Activated naive CD4-positive, alpha-beta T cell treated with anti-CD3 and anti-CD28 coated beads, Interleukin-2, amount 50 U/mL, for 72 hours (primary cell): ENCODE measurements at places on chromosomes 16 and 17. TPM values are rescaled to one million over a fixed set of nuclear protein-coding genes. Genes with fewer than 3 reads are reported as not detected.

ASB16 gene
- 0.39 TPM for total RNA-seq

CHST5 gene
- 0.10 TPM for total RNA-seq

DPEP3 gene
- total RNA-seq: 0.23 TPM

C1QTNF1 gene
- not detected for total RNA-seq

TBC1D3K gene
- total RNA-seq: not detected

NPW gene
- 4.6 TPM for total RNA-seq

CD68 gene
- total RNA-seq: 12.7 TPM

DNA sequence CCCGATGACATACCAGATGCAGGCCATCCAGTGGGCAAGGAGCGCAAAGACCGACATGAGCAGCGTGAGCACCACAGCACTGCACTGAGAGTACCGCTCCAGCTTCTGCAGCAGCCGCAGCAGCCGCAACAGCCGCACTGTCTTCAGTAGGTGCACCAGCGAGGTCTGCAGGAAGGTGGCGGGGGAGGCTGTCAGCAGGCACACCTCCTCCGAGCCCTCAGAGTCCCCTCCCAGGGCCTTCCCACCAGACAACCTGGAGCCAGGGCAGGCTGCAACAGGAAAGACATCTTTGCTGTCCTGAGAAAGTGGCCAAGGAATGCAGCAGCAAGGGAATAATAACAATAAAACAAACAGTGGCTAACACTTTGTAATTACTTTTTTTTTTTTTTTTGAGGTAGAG lies 9.1 kb downstream of the KCNH4 start:
- no peak for DNase-seq

- DNase-seq: no peak
Measured at GRCh38 chr16:2024032-2024420, 2.7 kb upstream of the NHERF2 start.

DNA sequence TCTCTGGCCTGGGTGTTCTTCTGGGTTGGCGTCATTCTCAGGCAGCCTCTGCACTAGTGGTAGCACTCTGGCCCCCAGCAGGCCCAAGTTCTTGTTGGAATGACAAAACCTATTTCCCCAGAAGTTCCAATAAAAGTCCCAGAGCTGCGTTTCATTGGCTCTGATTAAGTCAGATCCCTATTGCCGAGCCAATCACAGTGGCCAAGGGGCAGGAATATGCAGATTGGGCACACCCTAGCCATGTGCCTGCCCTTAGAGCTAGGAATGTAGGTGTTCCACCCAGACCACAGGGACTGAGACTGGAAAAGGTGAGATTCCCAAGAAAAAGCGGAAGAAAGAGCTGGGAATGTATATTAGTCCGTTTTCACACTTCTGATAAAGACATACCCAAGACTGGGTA lies 44.9 kb upstream of the POLR3E start:
- DNase-seq: no peak

DNA sequence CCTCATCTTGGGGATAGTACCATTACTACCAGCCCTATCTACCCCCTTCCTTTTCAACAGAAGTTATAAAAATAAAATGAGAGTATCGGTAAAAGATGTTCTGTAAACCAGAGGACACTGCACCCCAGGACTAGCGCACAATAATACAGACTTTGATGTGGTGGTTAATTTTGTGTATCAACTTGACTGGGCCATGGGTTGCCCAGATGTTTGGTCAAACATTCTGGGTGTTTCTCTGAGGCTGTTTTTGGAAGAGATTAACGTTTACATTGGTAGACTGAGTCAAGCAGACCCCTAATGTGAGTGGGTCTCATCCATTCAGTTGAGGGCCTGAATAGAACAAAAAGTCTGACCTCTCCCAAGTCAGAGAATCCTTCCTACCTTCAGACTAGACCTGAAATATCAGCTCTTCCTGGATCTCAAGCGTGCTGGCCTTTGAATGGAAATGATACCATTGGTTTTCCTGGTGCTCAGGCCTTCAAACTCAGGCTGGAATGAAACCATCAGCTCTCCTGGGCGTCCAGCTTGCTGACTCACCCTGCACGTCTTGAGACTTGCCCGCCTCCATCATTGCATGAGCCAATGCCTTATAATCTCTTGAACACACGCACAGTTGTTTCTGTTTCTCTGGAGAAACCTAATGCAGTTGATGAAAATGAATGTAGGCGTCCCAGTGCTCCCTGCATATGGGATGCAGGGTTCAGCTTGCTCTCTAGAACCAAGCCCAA lies 10.1 kb downstream of the MRM1 start:
- no peak for DNase-seq

- no peak for DNase-seq
Measured at GRCh38 chr17:10119203-10120108, 79.0 kb downstream of the GAS7 start.

DNA sequence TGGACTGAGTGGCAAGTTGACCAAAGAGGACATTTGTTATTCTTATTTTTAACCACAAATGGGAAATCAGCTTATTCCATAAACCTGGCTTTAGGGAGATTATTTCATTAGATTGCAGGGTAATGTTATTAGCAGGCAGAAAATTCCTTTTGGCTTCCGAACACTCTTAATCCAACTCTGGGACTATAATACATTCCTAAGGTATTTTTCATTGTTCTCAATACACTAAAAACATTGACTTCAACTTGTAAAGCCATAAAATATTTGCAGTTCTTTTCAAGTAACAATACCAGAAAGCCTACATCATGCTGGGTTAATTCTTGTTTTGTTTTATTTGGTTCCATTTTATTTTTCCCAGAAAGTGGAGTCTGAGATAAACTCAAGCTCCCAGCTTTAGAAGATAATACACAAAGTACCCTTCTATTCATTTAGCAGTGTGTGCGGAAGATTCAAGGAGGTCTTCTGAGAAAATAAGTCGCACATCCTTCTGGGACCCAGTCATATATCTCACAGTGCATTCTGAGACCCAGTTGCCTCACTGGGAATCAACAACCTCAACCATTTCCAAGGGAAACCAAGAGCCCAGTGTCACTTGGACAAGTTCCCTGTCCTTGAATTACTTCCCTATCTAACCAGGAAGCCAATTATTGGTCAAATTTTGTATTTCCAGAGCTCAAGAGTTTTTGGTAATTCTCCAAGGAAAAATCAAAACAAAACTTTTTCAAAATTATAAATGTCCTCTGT lies 389.6 kb upstream of the DYNLRB2 start:
- DNase-seq: no peak

DNA sequence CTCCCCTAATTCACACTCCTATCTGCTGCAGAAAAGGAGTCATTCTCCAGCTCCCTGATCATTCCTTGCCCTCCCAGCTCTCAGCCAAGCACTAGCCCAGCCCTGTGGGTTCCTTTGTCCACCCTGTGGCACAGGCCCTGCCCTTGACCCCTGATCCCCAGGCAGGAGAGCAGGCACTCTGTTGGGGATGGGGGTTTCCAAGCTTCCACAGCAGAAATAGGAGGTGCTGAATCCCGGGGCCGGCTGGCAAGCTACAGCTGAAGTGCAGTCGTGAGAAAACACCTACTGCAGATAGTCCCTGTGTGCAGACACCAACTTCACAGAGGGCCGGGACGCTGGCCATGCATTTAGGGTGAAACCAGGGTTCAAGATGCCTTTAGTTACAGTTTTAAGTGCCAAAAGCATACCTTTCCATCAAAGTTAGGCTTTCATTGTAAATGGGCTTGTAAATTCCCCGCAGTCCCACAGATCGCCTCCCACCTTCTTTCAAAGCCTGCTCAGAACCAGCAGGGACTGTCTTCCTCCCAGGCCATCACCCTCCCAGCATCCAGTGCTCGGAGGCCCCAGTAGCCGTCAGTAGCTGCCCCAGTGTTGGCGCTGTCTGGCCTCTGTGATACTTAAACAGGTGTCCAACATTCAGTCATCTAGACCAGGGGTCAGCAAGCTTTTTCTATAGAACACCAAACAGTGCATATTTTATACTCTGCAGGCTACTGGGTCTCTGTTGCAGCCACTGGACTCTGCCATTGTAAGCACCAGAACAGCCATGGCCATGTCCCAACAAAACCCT lies 10.6 kb downstream of the CPSF4L start:
- no peak for DNase-seq

GRCh38 chr17:71440513-71440912 lies 680.3 kb upstream of the SOX9 start:
- DNase-seq: no peak

GRCh38 chr17:47703191-47703591 lies 9.2 kb downstream of the TBKBP1 start:
- peak; percentile 69 for DNase-seq

GRCh38 chr16:55539049-55539448 lies 27.4 kb upstream of the CAPNS2 start:
- DNase-seq: no peak

- DNase-seq: no peak
Measured at GRCh38 chr16:3789375-3790099, 72.2 kb upstream of the TRAP1 start.

DNA sequence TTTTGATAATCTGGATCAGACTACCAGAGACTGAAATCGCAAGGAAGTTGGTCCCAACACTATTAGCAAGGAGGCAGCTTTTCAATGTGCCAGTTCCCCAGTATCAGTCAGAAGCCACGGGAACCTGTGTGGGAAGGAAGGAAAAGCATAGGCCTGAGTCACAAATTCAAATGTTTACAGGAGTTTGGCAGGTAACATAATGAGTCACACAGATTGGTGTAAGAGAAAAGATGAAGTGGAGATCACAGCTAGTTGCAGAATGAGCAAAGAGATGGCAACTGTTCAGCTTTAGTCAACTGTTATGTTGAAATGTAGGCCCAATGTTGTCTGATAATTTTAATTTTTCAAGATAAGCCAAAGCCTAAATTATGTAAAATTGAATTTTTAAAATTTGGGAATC lies 28.1 kb upstream of the ITGA2B start:
- DNase-seq: no peak

DNA sequence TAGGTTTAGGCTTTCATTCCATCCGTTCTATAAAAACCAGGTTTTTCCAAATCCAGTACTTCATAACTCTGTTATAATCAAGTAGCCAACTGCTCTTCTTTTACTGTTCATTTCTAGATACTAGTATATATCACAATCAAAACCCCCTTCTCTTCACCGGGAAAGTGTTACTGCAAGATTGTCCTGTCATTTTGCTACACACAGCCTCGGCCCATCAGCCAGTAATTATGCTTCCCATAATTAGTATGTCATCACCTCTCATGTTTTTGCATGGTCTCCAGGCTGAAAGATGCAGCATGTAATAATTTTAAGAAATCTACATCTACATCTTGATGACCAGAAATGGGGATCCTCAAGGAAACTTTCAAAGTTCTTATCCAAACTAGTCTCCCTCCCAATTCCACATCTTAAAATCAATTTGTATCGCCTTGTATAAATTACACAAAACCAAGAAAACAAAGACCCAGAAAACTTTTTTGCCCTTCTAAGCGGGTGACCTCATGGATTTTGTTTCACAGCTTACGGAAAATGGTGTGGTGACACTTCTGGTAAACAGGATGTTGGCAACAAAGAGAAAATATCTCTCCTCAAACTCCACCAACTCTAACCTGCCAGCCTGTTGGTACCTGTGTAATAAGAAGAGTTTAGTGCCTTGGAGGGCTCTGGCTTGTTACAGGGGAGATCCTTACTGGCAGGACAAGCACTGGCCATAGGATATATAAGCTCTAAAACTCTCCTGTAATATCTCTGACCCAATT lies 9.3 kb downstream of the TACO1 start:
- DNase-seq: no peak

DNA sequence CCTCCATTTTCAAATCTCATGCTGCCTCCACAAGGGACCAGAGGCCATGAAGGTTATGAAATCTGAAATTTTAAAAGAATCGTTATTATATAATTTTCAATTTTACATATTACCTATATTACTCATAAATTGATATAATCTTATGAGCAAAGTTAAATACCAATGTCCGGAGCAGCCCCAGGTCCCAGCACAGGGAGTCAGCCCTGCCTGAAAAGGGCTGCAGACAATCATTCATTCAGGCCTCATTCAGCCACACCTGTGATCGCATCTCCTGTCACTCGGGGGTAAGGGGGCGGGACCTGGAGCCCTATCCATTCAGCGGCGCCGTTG lies 172.5 kb downstream of the AHSP start:
- no peak for DNase-seq

DNA sequence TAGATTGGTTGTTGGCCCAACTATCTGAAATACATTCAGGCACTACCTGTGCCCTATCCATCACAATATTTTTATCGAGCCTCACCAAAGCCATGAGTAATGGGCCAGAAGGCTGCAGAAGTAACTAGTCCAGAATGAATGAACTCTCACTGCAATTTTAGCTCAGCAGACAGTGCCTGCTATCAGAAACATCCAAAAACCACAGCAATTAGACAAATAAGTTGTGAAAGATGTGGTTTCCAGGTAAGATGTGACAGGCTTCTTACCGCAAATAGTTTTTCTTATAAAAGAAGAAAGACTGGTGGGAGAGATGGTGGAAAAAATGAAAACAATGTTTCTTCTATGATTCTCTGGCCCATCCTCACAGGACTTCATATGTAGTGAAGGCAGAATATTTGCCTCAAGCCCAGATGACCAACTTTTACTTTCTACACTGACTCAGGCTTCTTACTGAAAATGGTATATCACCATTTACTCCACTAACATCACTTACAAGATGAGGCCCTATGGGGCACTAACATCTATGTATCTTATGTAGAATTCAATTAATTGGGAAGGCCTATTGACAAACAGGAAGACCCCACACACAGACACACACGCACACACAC lies 9.8 kb upstream of the RFFL start:
- no peak for DNase-seq

- no peak for DNase-seq
Measured at GRCh38 chr17:30000001-30000754, 58.7 kb downstream of the EFCAB5 start.

- no peak for DNase-seq
Measured at GRCh38 chr17:57999496-58000017, 7.5 kb downstream of the SRSF1 start.

- no peak for DNase-seq
Measured at GRCh38 chr16:50942143-50942542, 200.3 kb downstream of the CYLD start.

DNA sequence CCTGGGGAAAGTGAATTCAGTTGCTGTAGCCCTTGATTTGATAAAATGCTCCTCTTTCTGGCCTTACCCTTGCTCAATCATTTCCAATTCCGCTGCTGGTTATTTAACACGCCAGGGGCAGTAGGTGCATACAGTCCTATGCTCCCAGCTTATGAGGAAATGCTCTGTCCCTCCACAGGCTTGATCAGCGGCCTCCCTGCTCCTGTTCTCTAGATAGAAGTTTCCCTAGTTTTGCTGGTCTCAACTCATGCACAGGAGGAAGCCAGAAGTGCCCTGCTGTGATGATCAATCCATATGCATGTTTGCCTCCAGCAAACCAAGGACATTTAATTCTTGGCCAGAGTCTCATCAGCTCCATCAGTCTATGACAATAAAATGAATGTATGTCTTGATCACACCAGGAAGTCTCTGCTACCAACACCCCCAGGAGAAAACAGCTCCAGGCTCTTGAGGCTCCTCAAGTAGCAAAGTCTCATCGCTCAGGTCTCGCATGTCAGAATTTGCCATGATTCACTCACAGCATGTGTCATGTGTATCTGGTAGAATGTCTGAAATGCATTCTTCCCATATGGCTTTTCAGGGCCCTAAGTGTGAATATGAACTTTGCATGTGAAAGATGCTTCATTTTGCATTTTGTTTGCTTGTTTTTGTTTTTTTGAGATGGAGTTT lies 208.9 kb downstream of the CDH13 start:
- no peak for DNase-seq
